HT1080 (cell line): ENCODE measurements at places on chromosomes 3 and 15. TPM values are rescaled to one million over a fixed set of nuclear protein-coding genes. Genes with fewer than 3 reads are reported as not detected.

DNA sequence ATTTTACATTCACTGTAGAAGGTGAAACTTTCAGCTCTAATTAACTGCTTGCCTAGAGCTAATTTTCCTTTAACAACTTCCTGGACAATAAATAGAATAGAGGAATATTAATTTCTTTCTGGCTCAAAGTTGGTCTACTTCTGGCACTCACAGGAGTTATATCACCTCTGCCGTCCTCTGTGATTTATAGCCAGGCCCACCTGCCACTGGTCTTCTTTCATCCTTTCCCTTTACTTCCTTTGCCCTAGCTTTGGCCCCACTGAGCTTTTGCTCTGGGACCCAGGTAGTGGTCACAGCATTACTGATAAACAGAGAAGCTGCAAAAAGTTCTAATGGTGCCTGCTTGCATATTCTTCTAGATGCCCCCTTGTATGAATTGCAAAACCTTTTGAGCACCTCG is 49.3 kb upstream of the ABHD10 start:
- no peak for DNase-seq

GRCh38 chr3:171026597-171027293 is at the start of gene SLC2A2:
TSS of gene SLC2A2 (minus strand) at chr3:171026720. CDS start at chr3:171026670, 50 bp downstream.
- no peak for DNase-seq

GRCh38 chr15:26455828-26456227 is 317.0 kb downstream of the GABRB3 start:
- DNase-seq, result no peak

DNA sequence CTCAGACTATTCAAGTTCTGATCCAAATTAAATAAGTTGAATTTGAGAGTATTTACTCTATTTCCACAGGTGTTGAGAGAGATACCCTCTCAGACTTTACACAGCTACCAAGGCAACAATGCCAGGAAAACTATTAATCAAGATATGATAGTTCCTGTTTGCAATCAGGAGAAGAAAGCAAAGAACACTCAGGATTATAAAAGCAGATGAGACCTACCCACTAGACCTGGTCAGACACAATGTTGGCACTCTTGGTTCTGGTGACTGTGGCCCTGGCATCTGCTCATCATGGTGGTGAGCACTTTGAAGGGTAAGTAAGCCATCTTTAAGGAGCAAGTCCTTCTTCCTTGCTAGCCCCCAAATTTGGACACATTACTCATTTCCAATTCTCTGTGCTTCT is at the start of gene CPB1:
TSS of gene CPB1 (plus strand) at position 227 of the 400 bp plus-strand sequence. CDS start at position 240, 13 bp downstream.
- DNase-seq, result no peak

GRCh38 chr15:31330111-31330785 is 3.6 kb downstream of the KLF13 start:
- no peak for DNase-seq

DNA sequence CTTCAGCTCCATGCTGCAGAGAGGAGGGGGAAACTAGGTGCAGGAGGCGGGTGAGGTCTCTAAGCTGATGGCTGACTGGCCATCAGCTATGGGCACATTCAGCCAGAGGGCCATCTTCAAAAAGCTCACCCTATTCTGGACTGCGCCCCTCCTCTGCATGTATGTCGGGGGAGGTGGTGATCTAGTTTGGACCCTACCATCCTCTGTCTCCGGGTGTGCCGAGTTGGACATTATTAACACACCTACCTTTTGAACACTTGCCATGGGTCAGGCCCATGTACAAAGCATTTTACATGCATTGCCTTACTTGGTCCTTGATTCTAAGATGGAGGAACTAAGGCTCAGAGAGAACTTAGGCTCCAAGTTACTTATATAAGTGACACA is 1.4 kb downstream of the NISCH start:
- DNase-seq, result no peak

- no peak for DNase-seq
Observed at GRCh38 chr3:9777694-9778021, 7.9 kb upstream of the CAMK1 start.

- DNase-seq, result no peak
Observed at GRCh38 chr3:136730595-136731273, 21.4 kb downstream of the STAG1 start.

DNA sequence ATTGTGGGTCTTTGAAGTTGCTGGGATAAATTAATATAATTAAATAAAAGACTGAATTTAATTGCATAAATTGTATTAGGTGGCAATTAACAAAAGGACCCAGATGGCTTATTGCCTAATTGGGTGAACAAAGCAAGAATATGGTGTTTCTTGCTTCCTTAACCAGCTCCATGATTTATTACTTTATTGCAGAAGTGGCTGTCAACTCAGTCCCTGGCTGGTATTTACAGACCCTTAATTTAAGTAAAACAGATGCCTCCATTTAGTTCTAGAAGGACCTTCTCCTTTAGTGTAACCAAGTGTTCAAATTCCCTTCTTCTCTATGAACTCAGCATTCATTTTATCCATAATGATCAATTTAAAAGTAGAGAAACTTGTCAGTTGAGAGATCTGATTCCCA is 35.1 kb downstream of the DPH3 start:
- no peak for DNase-seq

DNA sequence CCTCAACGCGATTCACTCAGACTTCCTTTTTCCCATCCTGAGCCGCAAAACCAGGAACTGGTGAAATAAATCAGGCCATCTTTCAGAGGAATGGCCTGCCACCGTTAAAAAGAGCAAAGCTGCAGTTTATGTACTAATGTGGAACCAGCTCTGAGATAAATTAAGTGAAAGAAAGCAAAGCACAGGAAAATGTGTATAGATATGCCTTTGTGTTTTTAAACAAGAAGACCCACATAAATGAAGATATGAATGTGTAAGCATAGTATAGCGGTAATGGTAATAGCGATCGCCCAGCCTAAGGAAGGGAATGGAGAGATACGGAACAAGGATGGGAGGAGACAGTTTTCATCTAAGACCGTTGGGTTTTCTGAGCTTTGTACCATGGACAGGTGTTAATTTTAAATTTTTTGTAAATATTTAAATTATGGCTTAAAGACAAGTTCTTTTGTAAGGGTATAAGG is 30.8 kb upstream of the RPN1 start:
- no peak for DNase-seq

DNA sequence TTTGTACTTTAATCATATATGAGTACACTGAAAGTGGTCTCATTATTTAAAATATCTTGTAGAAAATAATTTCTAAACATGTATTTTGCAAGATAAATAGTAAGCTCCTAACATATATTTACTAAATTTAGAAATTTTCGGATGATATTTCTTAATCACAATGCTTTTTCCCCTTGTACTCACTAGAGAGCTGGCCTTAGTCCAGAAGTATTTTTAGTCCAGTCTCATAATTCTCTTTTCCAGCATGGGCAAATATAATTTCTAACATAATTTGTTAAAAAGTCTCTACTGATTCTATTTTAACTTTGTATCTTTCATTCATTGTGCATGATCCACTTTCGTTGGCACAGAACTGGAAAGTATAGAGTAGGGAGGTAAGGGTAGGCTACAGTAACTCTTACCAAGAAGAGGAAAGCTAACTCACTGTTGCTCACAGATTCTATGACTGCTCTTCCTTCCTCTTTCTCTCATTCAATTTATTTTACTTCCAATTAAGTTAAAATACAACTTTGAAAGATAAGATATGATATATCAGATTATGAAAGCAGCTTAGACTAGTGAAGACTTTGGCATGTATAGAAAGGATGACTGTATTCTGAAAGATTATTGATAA is 39.3 kb downstream of the FGF7 start:
- no peak for DNase-seq

GRCh38 chr3:194003114-194004057 is 132.6 kb upstream of the HES1 start:
- DNase-seq, result peak; percentile 95

The TRIM42 gene
- total RNA-seq, result not detected in 2 replicates

The POLQ gene
- total RNA-seq, result 17.3 and 18.2 TPM in 2 replicates
